ENCODE measurements at places on chromosomes 13 and 19. TPM values are rescaled to one million over a fixed set of nuclear protein-coding genes. Genes with fewer than 3 reads are reported as not detected.

The ZNF726 gene
- total RNA-seq, result 0.33 TPM

The SLC46A3 gene
- total RNA-seq, result 18.0 TPM

GRCh38 chr13:48741377-48741776 is 87.6 kb downstream of the CYSLTR2 start:
- no peaks in the 10 kb centered on the region for H3K27me3 ChIP-seq
- DNase-seq, result no peak
- no peaks in the 10 kb centered on the region for H3K36me3 ChIP-seq
- H3K4me1 ChIP-seq, result no peaks in the 10 kb centered on the region
- H3K4me3 ChIP-seq, result no peak overlapping the region

DNA sequence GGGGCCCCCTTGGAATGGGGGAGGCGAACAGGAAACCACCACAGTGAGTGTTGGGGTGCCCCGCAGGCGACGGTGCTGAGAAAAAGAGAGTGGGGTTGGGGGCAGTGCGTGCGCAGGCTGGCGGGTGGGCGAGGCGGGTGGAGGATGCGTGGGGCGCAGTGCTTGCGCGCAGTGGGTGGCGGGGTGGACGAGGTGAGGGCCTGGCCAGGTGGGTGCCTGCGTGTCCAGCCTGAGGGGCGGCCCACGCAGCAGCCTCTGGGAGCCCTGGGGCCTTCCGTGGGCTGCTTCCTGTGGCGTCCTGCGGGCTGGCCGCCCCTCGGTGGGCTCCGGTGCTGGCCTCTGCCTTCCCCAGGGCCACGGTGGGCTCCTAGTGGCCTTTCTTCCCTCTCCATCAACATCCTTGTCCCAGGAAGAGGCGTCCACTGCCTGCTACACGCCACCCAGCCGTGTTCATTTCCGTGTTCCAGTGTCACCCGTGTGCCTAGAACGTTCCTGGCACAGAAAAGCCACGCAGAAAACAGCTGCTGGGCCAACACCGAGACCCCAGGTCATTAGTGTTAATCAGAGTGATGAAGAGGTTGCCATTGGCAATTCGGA is 7.1 kb downstream of the ATP11A start:
- H3K4me1 ChIP-seq, result peaks cover 34% of the 10 kb centered on the region
- H3K4me3 ChIP-seq, result no peak overlapping the region
- no peaks in the 10 kb centered on the region for H3K36me3 ChIP-seq
- no peak overlapping the region for H3K27ac ChIP-seq
- no peaks in the 10 kb centered on the region for H3K27me3 ChIP-seq
- no peak for DNase-seq

GRCh38 chr13:24161010-24161775 is 673 bp downstream of the SPATA13 start:
- no peaks in the 10 kb centered on the region for H3K36me3 ChIP-seq
- peaks cover 20% of the 10 kb centered on the region for H3K4me1 ChIP-seq
- no peak for DNase-seq
- H3K27ac ChIP-seq, result no peak overlapping the region

The SELENOV gene
- not detected for total RNA-seq

GRCh38 chr13:80339912-80340650 is 845 bp downstream of the SPRY2 start:
- H3K4me3 ChIP-seq, result peak overlapping the region; percentile 94
- H3K27ac ChIP-seq, result peak overlapping the region; percentile 98
- peaks cover 42% of the 10 kb centered on the region for H3K4me1 ChIP-seq
- no peaks in the 10 kb centered on the region for H3K36me3 ChIP-seq
- DNase-seq, result peak; percentile 29

- no peak overlapping the region for H3K4me3 ChIP-seq
- no peak overlapping the region for H3K27ac ChIP-seq
- no peaks in the 10 kb centered on the region for H3K4me1 ChIP-seq
- H3K27me3 ChIP-seq, result no peaks in the 10 kb centered on the region
Measured at GRCh38 chr13:26619358-26619757, 61.9 kb downstream of the WASF3 start.

DNA sequence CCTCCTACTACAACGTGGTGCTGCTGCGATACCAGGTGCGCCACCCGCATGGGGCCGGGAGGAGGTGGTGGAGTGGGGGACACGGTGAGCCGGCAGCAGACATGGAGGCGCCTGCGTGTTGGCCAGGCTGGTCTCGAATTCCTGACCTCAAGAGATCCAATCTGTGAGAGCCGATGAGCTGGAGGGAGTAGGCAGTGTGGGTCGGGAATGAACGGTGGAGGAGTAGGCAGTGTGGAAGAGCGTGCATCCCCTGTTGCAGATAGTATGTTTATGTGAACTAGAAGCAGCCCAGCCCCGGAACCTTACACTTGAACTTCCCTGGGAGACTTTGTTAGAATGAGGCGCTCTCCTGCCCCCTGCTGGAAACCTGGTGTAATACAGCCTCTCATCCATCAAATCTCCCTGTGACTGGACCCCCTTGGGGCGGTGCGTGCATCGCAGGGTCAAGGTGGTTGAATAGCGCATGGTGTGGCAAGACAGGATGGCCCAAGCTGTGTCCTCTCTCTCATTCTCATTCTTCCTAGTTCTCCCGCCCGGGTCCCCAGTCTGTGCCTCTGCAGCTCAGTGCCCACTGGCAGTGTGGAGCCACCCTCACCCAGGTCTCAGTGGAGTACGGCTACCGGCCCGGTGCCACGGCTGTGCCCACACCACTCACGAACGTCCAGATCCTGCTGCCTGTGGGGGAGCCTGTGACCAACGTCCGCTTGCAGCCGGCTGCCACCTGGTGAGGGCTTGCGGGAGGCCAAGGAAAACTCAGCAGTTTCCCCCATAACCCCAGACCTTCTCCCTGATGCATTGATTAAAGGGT is 10.5 kb upstream of the B3GNT3 start:
- no peak overlapping the region for H3K4me3 ChIP-seq
- H3K27me3 ChIP-seq, result peaks cover 13% of the 10 kb centered on the region
- H3K36me3 ChIP-seq, result no peaks in the 10 kb centered on the region
- H3K27ac ChIP-seq, result no peak overlapping the region

Data from gastrocnemius medialis (tissue), 4 donors.